Head of caudate nucleus (tissue), 42 donors: ENCODE measurements at places on chromosomes 2 and 18.

DNA sequence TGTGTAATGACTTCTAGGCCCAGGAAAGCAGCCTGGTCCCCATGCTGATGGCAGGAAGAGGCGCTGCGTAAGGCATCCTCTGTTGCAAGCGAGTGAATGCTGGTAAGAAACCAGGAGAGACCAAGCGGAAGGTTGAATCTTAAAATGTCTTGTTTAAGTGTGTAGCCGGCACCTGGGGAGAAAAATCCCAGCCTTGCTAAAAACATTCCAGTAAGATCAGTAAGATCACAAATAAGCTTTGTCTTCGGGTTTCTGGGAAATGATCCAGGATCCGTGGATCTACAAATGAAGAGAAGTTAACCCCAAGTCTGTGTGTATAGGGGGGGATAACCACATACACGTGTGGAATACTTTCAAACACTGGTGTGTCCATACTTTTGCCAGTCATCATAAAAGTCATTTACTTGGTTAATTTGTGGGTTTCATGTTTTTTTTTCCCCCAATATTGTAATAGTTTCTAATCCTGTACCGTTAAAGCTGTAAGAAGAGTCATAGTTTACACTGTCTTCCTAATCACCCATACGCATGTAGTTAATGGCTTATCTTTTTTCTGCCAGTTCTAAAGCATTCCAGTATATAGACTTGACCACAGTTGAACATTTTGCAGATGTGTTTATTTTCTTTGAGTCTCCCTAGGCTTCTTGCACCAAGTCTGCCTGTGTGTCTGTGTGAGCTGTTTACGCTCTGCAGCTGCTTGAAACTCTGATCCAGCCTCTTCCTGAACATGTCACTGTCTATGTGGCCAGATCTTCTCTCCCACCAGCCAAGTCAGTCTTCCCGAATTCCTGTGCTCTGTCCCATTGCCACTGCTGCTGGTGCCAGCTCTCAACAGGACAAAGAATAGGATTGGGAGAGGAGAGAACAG lies 135.9 kb upstream of the ARL4C start:
- DNase-seq = no peak

DNA sequence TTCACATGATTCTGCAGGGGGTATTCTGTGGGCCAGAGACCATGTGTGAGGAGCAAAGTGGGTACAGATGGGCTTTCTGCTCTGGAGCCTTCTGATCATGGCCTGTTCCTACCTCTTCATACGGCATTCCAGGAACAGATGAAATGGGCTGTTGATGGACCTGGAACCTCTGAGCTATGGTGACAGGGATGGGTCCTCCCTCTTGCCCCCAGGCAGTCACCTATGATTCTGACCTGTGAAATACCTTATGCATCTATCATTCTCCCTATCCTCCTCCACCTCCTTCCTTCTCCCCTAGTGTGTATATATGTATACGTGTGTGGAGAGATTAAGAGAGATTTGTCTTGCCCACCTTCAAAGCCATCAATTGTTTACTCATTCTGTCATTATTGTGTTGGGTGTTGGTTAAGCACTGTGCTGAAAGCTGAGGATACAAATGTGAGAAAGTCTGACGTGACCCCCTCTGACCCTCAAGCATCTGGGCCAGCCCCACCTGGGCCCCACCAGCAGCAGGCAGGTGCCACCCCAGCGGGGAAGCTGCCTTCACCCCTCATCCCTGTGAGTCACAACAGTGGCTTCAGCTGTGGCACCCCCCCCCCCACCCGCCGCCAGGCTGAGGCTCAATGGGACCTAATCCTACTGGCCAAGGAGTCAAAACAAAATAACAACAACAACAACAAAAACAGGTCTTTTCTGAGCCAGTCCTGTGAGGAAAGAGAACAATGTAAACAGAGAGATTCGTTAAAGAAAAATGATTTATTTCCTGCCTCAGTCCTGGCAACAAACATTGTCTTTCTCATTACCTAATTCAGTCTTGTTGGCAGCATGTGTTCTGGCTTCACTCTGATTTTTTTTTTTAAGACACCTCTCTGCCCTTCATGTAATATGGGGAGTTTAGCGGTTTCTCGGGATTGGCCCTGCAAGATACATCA lies 103.8 kb upstream of the CDC42EP3 start:
- no peak for DNase-seq

DNA sequence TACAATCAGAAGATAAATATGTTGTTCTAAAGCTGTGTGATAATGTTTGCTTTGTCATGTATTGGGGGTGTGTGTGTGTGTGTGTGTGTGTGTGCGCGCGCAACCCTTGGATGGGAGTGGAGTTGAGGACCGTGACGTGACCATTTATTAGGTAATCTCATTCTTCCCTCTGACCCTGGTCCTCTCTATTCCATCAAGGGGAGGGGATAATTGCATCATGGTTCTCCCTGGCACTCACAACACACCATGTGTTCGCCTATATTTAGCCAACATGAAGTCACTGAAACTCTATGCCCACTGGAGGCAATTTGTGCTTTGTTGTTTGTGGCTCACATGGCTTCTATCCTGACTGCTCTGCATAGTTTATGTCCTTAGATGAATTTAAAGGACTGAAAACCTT lies 79.8 kb upstream of the LRPPRC start:
- peak; percentile 74 for DNase-seq

DNA sequence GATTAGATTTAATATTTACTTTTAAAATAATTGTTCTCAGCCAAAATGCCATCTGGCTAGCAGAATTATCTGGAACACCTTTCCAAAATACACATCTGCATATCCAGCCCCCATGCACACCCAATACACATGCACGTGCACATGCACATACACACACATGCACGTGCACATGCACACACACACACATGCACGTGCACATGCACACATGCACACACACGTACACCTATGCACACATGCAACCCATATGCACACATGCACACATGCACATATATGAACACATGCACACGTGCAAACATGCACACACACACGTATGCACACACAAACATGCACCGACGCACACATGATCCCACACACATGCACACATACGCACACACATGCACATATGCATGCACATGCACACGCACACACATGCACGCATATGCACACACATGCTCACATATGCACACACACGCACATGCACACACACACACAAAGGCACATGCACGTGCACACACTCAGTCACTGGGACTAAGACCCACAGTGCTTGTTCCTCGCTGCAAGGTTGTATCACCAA lies 53.5 kb downstream of the COPS8 start:
- no peak for DNase-seq
